ENCODE measurements at places on chromosomes 3 and 15. TPM values are rescaled to one million over a fixed set of nuclear protein-coding genes. Genes with fewer than 3 reads are reported as not detected.

Gene CPLX3
- not detected for total RNA-seq

Gene FETUB
- not detected for total RNA-seq

Gene DAPK2
- 3.2 TPM for total RNA-seq

Gene DUOXA2
- total RNA-seq: not detected

Gene KBTBD13
- total RNA-seq: not detected

Gene MDFIC2
- not detected for total RNA-seq

Gene ITPKA
- total RNA-seq: 0.48 TPM

Gene NRG4
- total RNA-seq: not detected

Gene XCR1
- not detected for total RNA-seq

Gene PATL2
- 36.8 TPM for total RNA-seq

Gene NR2C2
- 63.9 TPM for total RNA-seq

Gene SNX22
- total RNA-seq: 0.55 TPM

Gene AADACL2
- total RNA-seq: not detected

Gene TTC23
- total RNA-seq: 1.6 TPM

Gene IGDCC3
- not detected for total RNA-seq

Gene SLC12A8
- total RNA-seq: 1.3 TPM
